Stimulated activated CD8-positive, alpha-beta memory T cell treated with anti-CD3 and anti-CD28 coated beads, Interleukin-15, amount 100 ng/mL, for 4 hours (primary cell): ENCODE measurements at places on chromosomes 5 and 9.

GRCh38 chr9:127507751-127508648 lies 56.7 kb downstream of the LRSAM1 start:
- no peak for DNase-seq

DNA sequence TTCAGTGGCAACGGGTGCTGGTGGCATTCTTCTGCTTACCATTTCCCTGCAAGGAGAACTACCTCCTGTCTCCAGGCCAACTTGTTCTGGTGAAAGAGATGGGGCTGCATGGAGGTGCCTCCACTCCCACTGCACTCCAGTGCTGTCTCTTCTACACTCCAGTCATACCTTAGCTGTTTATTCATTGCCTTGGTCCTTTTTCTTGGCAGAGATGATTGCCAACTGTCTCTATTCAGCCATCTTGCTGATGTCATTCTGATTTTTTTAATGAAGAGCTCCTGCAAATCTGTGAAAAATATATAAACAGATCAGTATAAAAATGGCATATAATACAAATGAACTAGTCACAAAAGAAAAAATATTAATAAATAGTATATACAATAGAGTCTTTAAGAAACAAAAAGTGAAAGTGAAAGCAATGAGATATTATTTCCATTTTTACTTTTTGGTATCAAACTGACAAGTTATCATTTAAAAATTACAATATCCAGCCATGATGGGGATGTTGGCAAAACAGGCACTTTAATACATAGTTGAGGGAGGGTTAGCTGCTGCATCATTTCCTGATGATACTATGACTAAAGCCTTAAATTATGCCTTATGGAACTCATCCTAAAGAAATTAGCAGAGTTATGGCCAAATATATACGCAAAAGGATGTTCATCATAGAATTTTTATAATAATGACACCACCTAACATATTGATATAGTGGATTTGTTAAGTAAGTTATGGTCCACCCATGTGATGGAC lies 109.4 kb downstream of the CARTPT start:
- DNase-seq, result no peak

DNA sequence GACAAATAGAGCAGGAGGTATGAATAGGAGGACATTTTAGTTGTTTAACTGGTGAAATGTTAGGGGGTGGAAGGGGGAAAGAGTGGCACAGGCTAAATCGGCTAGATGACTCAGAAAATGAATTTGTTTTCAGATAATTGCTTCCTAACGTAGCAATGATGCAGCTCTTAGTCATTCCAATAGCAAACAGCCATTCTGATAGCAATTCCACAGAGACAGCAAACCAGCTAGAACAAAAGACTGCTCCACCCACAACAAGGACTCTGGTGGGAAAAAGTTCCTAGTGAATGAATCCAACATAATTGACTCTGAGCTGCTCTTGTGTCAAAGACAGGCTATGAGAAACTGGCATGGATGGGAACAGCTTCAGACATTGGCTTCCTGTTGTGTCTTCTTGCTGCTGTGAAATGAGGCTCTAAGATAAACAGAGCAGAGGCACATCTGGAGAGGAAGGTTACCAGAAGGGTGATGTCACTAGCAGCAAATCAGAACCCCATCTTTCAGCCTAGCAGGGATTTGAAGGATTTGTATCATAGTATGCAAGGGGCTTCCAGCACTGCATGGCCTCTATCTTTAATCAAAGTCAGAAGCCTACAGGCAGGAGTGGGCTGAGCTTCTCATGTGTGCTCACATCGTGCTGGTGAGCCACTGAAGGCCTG lies 28.1 kb upstream of the F2RL1 start:
- DNase-seq, result no peak

- no peak for DNase-seq
Measured at GRCh38 chr9:84442712-84443111, 102.2 kb upstream of the SLC28A3 start.

- no peak for DNase-seq
Measured at GRCh38 chr5:144254552-144254951, 83.9 kb downstream of the KCTD16 start.

DNA sequence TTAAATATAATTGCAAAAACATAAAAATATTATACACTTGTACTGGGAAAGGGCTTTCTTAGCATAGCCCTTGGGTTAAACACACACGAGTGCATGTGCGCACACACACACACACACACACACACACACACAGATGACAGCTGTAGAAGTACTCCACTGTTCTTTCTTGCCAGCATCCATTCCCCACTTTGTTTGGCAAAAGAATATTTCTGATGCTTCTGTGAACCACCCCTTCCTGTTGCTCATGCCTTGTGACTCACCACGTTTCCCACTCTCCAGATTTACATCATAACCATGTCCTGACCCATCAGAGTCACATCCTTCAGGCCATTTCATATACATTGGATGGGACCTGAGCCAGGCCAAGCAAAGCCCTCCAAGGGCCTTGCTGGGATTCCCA lies 280.1 kb downstream of the DNAH5 start:
- DNase-seq, result no peak

GRCh38 chr5:22541037-22541436 lies 312.1 kb downstream of the CDH12 start:
- no peak for DNase-seq

DNA sequence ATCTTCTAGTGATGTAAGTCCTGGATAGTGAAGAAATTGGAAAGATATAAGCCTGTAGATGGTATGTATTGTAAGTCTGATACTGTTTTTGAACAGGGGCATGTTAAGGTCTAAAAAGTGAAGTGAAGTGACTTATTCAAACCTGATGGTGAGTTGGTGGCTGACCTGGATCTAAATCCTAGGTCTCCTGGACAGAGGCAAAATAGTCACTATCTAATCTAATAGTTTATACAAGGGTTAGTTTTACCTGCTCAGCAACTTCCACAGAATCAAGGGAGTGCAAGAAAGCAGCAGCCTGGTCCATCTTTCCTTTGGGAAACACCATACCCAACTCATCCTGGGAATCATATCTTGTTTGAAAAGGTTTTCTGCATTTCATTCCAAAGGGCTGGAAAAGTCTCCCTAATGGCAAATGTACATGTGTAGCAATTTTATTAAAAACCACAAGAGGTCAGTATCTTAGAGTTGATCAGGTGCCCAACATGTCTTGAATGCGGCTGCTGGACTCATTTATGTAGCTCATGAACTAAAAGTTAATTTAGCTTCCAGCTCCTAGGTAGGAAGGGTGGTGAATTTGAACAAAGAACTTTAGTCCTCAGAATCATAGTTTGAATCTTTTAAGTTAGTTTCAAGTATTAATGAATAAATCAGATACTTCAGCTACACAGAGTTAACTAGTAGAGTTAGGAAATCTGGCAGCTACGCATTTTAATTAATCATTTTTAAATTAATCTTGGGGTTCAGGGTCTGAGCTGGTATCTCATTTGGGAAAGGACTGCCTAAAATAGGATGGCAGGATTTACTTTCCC lies 26.0 kb downstream of the SKP2 start:
- DNase-seq, result no peak

- DNase-seq, result no peak
Measured at GRCh38 chr5:62576570-62577170, 1.9 kb upstream of the LRRC70 start.

- DNase-seq, result no peak
Measured at GRCh38 chr5:120236360-120236759, 227.7 kb upstream of the PRR16 start.

- no peak for DNase-seq
Measured at GRCh38 chr5:139660923-139661814, 13.0 kb downstream of the CXXC5 start.
